GM23338 (cell line): ENCODE measurements at places on chromosomes 5 and 9. TPM values are rescaled to one million over a fixed set of nuclear protein-coding genes. Genes with fewer than 3 reads are reported as not detected.

GRCh38 chr9:1179366-1179765 is 129.2 kb downstream of the DMRT2 start:
- no peaks in the 10 kb centered on the region for H3K27me3 ChIP-seq
- H3K4me1 ChIP-seq, result no peaks in the 10 kb centered on the region
- no peaks in the 10 kb centered on the region for H3K36me3 ChIP-seq
- H3K4me3 ChIP-seq, result no peak overlapping the region
- no peak for DNase-seq

GRCh38 chr5:72459089-72459661 is 48.0 kb downstream of the ZNF366 start:
- no peak overlapping the region for H3K27ac ChIP-seq
- no peaks in the 10 kb centered on the region for H3K36me3 ChIP-seq
- no peak overlapping the region for H3K4me3 ChIP-seq
- no peak for DNase-seq
- no peaks in the 10 kb centered on the region for H3K27me3 ChIP-seq

DNA sequence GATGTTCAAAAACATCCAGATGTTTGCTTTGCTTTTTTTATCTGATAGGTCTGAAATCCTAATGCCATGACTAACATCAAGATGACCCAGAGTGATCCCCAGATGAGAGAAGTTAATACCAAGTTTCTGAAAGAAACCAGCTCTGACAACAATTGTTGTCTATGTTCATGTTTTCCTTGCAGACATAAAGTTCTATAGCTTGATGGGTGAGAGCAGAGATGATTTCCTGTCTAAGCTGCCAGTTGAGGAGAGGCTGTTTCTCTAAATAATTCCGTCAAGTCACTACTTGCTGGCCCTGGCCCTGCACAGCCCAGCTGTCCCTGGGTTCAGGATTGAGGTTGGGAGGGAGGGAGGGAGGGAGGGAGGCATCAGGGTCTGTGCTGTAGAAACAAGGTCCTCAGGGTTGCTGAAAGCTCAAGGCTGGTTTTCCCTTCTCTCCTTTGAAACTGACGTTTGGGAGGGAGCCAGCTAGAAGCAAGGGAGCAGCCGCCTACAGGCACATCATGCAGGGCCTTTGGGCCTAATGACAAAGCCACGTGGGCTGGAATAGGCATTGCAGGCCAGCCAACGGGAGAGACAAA is 3.9 kb downstream of the SPARC start:
- H3K27me3 ChIP-seq, result no peaks in the 10 kb centered on the region
- no peaks in the 10 kb centered on the region for H3K36me3 ChIP-seq
- H3K4me1 ChIP-seq, result peaks cover 36% of the 10 kb centered on the region

GRCh38 chr5:34977934-34978613 is 48.7 kb downstream of the DNAJC21 start:
- no peak overlapping the region for H3K27ac ChIP-seq
- H3K36me3 ChIP-seq, result no peaks in the 10 kb centered on the region
- H3K27me3 ChIP-seq, result no peaks in the 10 kb centered on the region

GRCh38 chr9:98927724-98928123 is 16.0 kb upstream of the COL15A1 start:
- H3K4me3 ChIP-seq, result no peak overlapping the region
- H3K27ac ChIP-seq, result no peak overlapping the region
- no peaks in the 10 kb centered on the region; the same call in 1 of the 2 replicates for H3K4me1 ChIP-seq
- DNase-seq, result peak; percentile 47

DNA sequence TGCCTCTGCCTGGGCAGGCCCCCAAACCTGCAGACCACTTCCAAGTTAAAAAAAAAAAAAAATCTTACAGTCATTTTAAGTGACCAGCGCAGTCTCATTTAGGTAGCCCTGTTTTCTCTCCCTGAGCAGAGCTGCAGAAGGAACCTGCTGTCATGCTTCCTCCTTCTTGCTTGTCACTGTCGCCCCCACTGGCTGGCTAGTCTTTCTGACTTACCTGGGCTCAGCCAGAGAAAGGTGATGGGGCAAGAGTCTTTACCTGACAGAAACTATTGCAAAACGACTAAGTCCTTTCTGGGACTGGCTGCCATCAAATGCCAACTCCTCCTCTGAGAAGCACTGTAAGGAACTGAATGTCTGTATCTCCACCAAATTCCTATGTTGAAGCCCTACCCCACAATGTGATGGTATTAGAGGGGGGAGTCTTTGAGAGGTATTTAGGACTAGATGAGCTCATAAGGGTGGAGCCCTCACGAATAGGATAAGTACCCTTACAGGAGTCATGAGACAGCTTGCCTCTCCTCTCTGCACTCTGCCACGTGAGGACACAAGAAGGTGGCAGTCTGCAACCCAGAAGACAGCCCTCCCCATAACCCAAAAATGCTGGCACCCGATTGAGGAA is 58.4 kb upstream of the SHC3 start:
- no peak overlapping the region for H3K27ac ChIP-seq
- H3K27me3 ChIP-seq, result peaks cover 25% of the 10 kb centered on the region
- DNase-seq, result peak; percentile 68
- H3K36me3 ChIP-seq, result no peaks in the 10 kb centered on the region

- H3K36me3 ChIP-seq, result no peaks in the 10 kb centered on the region
- no peaks in the 10 kb centered on the region for H3K4me1 ChIP-seq
- H3K27me3 ChIP-seq, result no peaks in the 10 kb centered on the region
- H3K27ac ChIP-seq, result no peak overlapping the region
- no peak for DNase-seq
- H3K4me3 ChIP-seq, result no peak overlapping the region
These were observed 19.7 kb downstream of the FANCC start for GRCh38 chr9:95297760-95298159.

DNA sequence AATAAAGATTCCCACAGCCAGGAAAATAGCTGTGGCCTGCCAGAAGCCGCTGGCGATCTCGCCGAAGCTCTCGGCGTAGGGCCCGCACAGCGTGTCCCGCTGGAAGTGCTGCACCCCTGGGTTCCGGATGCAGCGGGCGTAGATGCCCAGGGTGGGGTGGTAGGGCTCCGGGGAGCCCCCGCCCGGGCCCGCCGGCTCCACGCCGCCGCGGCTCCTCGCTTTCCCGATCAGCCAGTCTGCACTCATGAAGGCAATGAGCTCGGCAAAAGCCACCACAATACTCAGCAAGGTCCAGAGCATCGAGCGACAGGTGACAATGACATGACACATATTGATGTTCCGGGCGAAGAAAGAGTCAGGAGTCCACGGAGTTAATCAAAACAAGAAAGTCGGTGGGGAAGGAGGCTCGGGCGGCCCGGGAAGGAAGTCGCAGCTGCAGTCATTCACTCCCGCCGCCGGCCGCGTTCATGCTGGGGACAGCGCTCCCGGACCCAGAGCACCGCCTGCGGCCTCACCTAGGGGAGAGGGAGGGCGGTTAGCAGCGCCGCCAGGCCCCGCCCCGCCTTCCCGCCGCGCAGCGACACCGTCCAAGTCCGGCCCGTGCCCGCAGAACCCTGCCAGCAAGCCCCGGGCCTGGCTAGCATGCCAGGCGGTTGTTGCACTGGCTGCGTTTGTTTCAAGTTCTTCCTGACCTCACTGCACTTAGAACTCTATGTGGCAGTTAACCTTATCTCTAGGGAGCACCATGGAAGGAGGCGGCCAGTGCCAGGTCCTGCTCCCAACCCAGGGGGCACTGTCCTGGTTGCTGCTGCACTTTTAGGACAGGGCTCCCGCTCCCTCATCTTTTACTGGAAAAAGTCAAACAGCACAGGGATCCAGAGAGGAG is 138.4 kb downstream of the LHFPL2 start:
- H3K4me3 ChIP-seq, result peak overlapping the region; percentile 53
- no peak overlapping the region for H3K27ac ChIP-seq
- DNase-seq, result peak; percentile 84
- no peaks in the 10 kb centered on the region for H3K36me3 ChIP-seq
- H3K4me1 ChIP-seq, result peaks cover 28% of the 10 kb centered on the region
- H3K27me3 ChIP-seq, result no peaks in the 10 kb centered on the region

DNA sequence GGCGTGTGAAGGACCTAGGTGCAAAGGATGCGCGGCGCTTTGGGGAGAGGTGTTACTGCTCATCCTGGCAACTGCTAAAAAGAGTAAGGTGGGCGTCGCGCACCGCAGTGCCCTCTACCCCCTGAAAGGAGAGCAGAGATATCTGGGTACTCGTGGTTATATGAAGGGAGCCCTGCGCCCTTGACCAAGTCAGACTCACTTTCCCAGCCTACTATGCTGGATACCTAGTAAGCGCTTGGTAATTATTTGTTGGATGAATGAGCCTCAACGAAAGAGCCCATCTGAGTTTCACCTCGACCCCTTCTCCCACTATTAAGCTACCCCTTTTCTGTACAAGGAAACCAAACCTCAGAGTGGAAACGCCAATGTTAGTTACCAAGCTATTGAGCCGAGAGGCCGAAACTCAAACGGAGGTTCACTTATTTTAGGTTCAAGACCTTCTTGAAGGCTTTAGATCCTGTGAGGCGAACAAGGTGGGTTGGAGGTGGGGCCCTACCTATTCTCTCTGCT is 8.0 kb downstream of the LHX6 start:
- peaks cover 100% of the 10 kb centered on the region for H3K27me3 ChIP-seq
- no peaks in the 10 kb centered on the region for H3K36me3 ChIP-seq
- H3K4me3 ChIP-seq, result peak overlapping the region; percentile 63
- peaks cover 41% of the 10 kb centered on the region for H3K4me1 ChIP-seq

- H3K4me1 ChIP-seq, result peaks cover 14% of the 10 kb centered on the region; the same call in 1 of the 2 replicates
- no peak overlapping the region for H3K4me3 ChIP-seq
- no peak for DNase-seq
- H3K36me3 ChIP-seq, result peaks cover 22% of the 10 kb centered on the region
- H3K27ac ChIP-seq, result no peak overlapping the region
These were observed 10.1 kb downstream of the PLIN2 start for GRCh38 chr9:19117039-19117716.

DNA sequence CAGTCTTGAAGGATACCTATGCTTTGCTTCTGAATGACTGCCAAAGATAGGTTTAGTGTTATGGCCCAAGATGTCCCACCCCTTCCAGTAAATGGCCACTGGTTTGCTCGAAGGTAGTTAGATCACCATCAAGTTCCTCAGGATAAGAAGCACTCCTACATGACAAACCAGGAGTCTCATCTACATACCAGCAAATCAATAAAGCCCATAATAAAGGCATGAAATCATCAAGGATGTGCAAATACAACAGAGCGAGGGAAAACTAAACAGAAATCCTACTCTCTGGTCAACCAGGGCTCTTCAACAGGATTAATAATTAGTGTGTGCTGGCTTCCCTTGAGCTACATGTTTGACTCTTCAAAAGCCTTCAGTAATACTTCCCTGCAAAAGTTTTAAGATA is 141.0 kb downstream of the LHFPL2 start:
- no peaks in the 10 kb centered on the region for H3K27me3 ChIP-seq
- H3K27ac ChIP-seq, result no peak overlapping the region
- no peaks in the 10 kb centered on the region for H3K36me3 ChIP-seq
- H3K4me1 ChIP-seq, result peaks cover 34% of the 10 kb centered on the region
- no peak overlapping the region for H3K4me3 ChIP-seq
- no peak for DNase-seq

- peaks cover 87% of the 10 kb centered on the region for H3K4me1 ChIP-seq
- no peaks in the 10 kb centered on the region for H3K36me3 ChIP-seq
- no peak for DNase-seq
- no peak overlapping the region for H3K27ac ChIP-seq
- no peak overlapping the region; the same call in 1 of the 2 replicates for H3K4me3 ChIP-seq
- H3K27me3 ChIP-seq, result no peaks in the 10 kb centered on the region
These were observed 16.5 kb downstream of the ZNF462 start for GRCh38 chr9:106879439-106879882.

The DRD1 gene
- 0.14 TPM in 1 of 2 replicates, not detected in the other for total RNA-seq

The TMEM215 gene
- total RNA-seq, result 1.2 and 1.3 TPM in 2 replicates

The C5orf58 gene
- 1.0 TPM in 1 of 2 replicates, not detected in the other for total RNA-seq

The CRB2 gene
- total RNA-seq, result 9.8 and 10.2 TPM in 2 replicates

The PITX1 gene
- not detected in 2 replicates for total RNA-seq

The HINT2 gene
- 20.9 and 23.8 TPM in 2 replicates for total RNA-seq

The F12 gene
- total RNA-seq, result 2.6 and 2.9 TPM in 2 replicates

The PCDHB15 gene
- 8.0 and 12.1 TPM in 2 replicates for total RNA-seq

The MAMDC2 gene
- 13.7 and 19.6 TPM in 2 replicates for total RNA-seq
